ENCODE measurements at places on chromosomes 6 and 20. TPM values are rescaled to one million over a fixed set of nuclear protein-coding genes. Genes with fewer than 3 reads are reported as not detected.

- no peaks in the 10 kb centered on the region for H3K4me1 ChIP-seq
- no peaks in the 10 kb centered on the region for H3K27me3 ChIP-seq
- H3K27ac ChIP-seq: no peak overlapping the region
- no peaks in the 10 kb centered on the region for H3K36me3 ChIP-seq
- H3K4me3 ChIP-seq: no peak overlapping the region
- no peak for DNase-seq
Measured at GRCh38 chr20:23656372-23656771, 18.6 kb upstream of the CST3 start.

- no peak overlapping the region for H3K4me3 ChIP-seq
- H3K27ac ChIP-seq: no peak overlapping the region
- H3K27me3 ChIP-seq: no peaks in the 10 kb centered on the region
- H3K36me3 ChIP-seq: no peaks in the 10 kb centered on the region
- H3K4me1 ChIP-seq: no peaks in the 10 kb centered on the region
Measured at GRCh38 chr20:21920211-21920610, 214.7 kb downstream of the PAX1 start.

HLA-DQB1 gene
- total RNA-seq: 6.6 TPM

IRAK1BP1 gene
- total RNA-seq: 13.8 TPM

GRCh38 chr6:147841547-147842148 lies 333.2 kb downstream of the SAMD5 start:
- DNase-seq: no peak
- no peak overlapping the region for H3K4me3 ChIP-seq
- no peaks in the 10 kb centered on the region for H3K4me1 ChIP-seq
- no peaks in the 10 kb centered on the region for H3K36me3 ChIP-seq
- H3K27ac ChIP-seq: no peak overlapping the region

LY6G6C gene
- total RNA-seq: not detected

DNA sequence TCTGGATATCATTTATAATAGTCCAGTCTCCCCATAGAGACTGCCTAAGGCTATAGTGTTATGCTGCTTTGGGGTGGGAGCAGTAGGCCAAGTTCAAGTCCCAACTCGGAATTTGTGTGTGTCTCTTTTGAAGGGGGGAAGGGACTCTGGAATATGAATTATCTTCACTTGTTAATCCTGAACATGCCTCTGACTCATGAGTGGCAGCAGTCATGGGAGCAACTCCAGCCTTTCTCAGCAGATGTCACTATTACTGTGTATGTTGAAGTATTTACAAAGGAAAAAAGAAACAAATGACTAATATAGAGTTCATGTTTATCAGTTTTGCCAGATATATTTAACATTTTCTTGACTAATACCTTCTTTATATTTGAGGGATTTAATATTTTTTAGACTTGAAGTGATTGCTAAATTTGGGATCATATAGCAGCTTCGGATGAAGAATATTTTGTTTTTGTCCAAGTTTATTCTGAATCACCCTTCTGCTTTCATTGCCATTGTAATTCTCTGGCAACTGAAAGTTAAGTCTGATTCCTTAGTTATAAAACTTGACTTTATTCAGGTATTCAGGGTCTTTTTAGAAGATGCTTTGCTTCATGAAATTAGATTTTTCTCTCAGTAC lies 23.4 kb downstream of the FAM217A start:
- no peak for DNase-seq
- H3K4me1 ChIP-seq: no peaks in the 10 kb centered on the region
- H3K4me3 ChIP-seq: no peak overlapping the region
- H3K27ac ChIP-seq: no peak overlapping the region
- H3K27me3 ChIP-seq: no peaks in the 10 kb centered on the region

MICB gene
- total RNA-seq: 8.1 TPM

GRCh38 chr6:42916288-42916687 lies 435 bp downstream of the PTCRA start:
- no peaks in the 10 kb centered on the region for H3K27me3 ChIP-seq
- H3K4me3 ChIP-seq: no peak overlapping the region
- H3K4me1 ChIP-seq: no peaks in the 10 kb centered on the region
- H3K27ac ChIP-seq: no peak overlapping the region
- DNase-seq: no peak

DNA sequence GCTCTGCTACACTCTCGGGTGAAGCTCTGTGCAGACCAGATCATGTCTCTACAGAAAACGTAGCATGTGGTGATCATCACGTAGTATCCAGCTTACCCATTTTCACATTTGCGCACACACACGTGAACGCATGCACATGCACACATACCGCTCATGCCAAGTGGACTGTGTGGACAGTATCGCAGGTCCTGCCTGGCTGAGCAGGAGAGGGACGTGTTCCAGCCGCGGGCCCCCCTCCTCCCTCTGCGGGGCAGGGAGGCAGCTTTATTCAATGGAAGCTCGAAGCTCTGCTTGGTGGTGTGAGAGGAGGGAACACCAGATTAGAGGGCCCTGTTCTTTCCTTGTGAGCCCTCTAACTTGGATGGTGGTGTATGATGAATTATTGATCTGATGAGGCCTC lies 51.1 kb downstream of the CDH26 start:
- no peaks in the 10 kb centered on the region for H3K4me1 ChIP-seq
- no peaks in the 10 kb centered on the region for H3K27me3 ChIP-seq
- no peak for DNase-seq

DNA sequence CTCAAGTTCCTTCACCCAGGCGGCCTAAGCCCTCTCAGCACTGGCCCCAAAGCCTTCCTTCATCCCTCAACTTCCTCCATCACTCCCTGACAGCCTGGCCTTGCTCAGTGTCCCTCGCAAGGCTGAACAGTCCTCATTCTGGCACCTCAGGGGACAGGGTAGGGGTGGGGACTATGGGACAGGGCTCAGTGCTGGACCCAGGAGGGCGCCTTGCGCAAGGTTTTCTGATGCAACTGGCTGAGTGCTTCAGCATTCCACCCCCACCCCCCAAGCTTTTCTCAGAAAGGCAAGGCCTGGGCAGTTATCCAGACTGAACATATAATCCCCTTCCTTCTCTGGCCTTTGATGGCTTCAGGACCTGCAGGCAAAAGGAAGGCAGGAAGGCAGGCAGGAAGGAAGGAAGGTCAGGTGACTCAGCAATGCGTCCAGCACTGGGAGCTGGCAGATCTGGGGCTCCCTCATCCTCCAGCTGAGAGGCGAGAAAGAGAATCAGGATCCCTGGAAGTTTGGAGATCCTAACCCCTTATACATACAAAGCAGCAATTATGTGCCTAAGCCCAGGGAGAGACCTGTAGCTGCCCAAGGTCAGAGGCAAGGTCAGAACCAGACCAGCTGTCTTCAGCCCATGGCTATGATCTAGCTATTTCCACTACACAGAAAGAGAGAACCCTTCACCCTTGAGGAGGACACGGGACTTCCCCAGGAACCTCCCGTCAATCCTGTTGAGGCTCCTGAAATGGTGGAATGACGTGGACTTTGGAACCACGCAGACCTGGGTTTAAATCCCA lies 8.6 kb upstream of the TRIB3 start:
- H3K4me1 ChIP-seq: no peaks in the 10 kb centered on the region
- no peak for DNase-seq
- no peak overlapping the region for H3K27ac ChIP-seq
- H3K27me3 ChIP-seq: no peaks in the 10 kb centered on the region

RIPPLY2 gene
- not detected for total RNA-seq

SFT2D1 gene
- total RNA-seq: 38.1 TPM

- no peaks in the 10 kb centered on the region for H3K36me3 ChIP-seq
- DNase-seq: no peak
- no peaks in the 10 kb centered on the region for H3K4me1 ChIP-seq
- H3K27ac ChIP-seq: no peak overlapping the region
- H3K27me3 ChIP-seq: no peaks in the 10 kb centered on the region
Measured at GRCh38 chr6:15533379-15534026, 129.3 kb downstream of the DTNBP1 start.

FAM83B gene
- total RNA-seq: 5.3 TPM

GRCh38 chr6:15770347-15771143 lies 107.7 kb upstream of the DTNBP1 start:
- H3K27me3 ChIP-seq: no peaks in the 10 kb centered on the region
- no peaks in the 10 kb centered on the region for H3K36me3 ChIP-seq
- no peak overlapping the region for H3K27ac ChIP-seq

DNA sequence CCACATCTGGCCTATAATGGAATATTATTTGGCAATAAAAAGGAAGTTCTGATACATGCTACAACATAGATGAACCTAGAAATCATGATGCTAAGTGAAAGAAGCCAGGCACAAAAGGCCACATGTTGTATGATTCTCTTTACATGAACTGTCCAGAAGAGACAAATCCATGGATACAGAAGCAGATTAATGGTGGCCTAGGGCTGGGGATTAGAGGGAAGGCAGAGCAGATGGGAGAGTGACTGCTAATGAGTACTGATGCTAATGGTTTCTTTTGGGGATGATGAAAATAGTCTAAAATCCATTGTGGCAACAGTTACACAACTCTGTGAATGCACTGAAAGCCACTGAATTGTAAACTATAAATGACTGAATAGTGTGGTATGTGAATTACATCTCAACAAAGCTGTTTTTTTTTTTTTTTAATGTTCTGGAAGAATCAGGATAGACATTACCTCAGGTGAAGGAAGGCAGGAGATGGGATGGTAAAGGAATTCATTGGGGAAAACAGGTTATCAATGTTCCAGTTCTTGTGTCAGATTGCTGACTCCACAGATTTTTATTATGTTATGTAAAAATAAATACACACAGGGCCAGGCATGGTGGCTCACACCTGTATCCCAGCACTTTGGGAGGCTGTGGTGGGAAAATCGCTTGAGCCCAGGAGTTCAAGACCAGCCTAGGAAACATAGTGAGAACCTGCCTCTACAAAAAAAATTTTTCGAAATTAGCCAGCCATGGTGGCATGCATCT lies 8.9 kb upstream of the SOX12 start:
- no peak overlapping the region for H3K27ac ChIP-seq
- H3K36me3 ChIP-seq: no peaks in the 10 kb centered on the region
- DNase-seq: no peak
- H3K4me3 ChIP-seq: no peak overlapping the region
- no peaks in the 10 kb centered on the region for H3K27me3 ChIP-seq

OLIG3 gene
- not detected for total RNA-seq

DNA sequence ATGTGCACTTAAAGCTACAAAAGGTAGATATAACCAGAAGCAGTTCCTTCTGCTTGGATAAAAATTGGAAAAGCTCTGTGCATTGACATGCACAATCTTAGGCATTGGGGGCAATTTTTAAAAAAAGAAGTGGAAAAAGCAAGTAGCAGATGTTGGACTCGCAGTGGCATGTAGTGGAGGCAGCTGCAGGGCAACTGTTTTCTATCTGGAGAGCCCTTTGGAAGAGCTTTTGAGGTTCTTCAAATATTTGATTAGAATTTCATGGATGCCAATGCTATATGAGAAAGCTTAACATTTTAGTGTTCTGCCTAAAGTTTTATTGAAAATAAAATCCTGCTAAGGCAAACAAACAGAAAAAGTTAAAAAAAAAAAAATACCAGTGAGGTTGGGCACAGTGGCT lies 388.3 kb upstream of the RNF217 start:
- H3K27me3 ChIP-seq: no peaks in the 10 kb centered on the region
- DNase-seq: no peak

- no peak overlapping the region for H3K4me3 ChIP-seq
- H3K4me1 ChIP-seq: peaks cover 13% of the 10 kb centered on the region
- no peaks in the 10 kb centered on the region for H3K27me3 ChIP-seq
- H3K27ac ChIP-seq: no peak overlapping the region
- DNase-seq: no peak
Measured at GRCh38 chr6:111486921-111487320, 3.9 kb upstream of the REV3L start.

JPH2 gene
- not detected for total RNA-seq

DNA sequence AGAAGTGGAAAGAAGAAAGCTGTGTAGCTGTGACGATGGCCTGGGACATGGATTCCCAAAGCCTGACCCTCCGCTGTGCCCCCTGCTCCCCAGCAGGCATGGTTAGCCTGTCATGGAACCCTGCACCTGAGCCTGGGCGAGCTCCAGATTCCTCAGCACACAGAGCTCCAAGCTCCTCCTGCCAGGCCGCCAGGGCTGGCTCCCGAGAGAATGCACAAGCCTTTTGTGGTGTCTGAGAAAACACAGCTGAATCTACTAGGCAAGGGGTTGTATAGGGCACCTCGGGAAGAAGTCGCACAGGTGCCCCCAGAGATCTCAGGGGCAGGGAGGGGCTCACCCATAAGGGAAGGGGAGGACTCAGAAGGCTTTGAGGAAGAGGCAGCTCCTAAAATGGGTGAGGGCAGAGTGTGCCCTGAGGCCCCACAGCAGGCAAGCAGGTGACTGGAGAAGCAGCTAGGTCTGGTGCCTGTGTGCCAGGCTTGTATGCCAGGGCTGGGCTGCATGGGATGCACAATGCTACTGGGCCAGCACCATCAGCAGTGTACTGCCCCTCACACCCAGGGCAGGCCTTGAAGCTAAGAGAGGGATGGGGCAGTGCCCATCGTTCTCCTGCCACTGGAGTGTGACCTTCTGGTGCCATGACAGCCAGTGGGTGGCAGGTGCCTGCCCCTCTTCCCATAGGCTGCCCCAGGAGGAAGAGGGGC lies 64.3 kb upstream of the CD93 start:
- no peaks in the 10 kb centered on the region for H3K36me3 ChIP-seq
- H3K27ac ChIP-seq: no peak overlapping the region
- no peak overlapping the region for H3K4me3 ChIP-seq
- DNase-seq: no peak

DEF6 gene
- total RNA-seq: 0.19 TPM

DNA sequence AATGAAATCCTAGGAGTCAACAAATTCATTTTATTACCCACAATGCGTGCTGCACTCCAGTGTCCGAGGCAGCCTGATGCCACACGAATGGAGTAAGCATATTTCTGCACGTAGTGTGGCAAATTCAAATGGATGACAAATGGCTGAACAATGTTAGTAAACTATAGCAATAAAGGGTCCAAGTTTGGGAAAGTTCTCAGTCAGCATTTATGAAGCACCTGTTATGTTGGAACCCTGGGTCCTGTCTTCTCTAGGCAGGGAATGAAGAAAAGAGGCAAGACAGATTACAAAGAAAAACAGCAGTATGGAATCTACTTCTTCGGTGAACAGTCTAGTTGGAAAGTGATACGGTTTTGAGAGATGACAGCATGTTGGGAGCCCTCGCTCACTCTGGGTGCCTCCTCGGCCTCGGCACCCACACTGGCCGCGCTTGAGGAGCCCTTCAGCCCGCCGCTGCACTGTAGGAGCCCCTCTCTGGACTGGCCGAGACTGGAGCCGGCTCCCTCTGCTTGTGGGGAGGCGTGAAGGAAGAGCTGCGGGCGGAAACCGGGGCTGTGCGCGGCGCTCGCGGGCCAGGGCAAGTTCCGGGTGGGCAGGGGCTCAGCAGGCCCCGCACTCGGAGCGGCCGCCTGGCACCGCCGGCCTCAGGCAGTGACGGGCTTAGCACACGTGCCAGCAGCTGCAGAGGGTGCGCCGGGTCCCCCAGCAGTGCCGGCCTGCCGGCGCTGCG lies 4.8 kb upstream of the RANBP9 start:
- no peak overlapping the region for H3K4me3 ChIP-seq
- peaks cover 6% of the 10 kb centered on the region for H3K4me1 ChIP-seq
- no peaks in the 10 kb centered on the region for H3K36me3 ChIP-seq
- H3K27me3 ChIP-seq: no peaks in the 10 kb centered on the region

DNA sequence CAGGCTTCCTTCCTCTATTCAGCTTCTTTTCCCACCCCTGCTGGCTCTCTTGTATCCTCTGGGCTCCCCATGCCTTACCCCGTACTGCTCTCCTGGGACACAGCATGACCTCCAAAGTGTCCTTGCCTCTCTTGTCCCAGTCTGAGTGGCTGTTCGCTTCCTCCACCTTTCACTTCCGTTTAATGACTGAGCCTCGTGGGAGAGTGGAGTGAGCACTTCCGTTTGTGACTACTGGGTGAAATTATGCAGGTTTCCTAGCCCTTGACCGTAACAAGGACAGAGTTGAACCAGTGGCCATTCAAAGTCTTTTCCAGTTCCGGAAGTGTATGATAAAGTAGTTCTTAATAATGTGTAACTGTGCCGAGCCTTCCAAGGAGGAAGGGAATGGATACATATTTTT lies 109.2 kb downstream of the ARID1B start:
- H3K27me3 ChIP-seq: no peaks in the 10 kb centered on the region
- H3K4me3 ChIP-seq: no peak overlapping the region
- no peaks in the 10 kb centered on the region for H3K36me3 ChIP-seq

Measured in neural progenitor cell (in vitro differentiated cells).